ENCODE measurements at places on chromosomes 16 and 17.

DNA sequence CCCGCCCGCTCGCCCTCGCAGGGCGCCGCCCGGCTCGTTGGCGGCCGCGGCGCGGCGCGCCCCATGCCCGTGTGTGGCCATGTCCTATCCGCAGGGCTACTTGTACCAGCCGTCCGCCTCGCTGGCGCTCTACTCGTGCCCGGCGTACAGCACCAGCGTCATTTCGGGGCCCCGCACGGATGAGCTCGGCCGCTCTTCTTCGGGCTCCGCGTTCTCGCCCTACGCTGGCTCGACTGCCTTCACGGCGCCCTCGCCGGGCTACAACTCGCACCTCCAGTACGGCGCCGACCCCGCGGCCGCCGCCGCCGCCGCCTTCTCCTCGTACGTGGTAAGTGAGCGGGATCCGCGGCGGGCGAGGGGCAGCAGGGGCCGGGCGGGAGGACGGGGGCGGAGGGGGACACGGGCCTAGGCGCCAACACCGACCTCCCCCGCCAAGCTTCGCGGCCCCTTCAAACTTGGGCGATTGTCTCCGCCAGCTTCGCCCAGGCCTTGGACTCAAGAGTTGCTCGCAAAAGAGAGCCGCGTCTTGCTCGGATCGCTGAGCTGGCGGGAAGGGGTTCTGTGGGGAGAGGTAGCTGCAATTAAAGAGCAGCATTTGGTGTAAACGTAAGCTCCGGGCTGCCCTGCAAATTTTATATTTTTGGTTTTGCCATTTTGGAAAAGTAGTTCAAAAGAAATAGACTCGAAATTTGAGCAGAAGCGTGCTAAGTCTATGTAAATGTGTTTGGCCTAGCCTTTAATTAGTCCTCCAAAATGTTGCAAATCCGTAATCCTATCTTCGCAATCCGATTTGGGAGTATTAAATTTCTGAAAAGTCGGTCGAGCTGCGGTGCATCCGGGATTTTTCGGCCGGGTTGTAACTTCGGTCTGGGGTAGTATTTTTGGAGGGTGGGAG, 702 bp downstream of the IRX5 start:
- DNase-seq = no peak

GRCh38 chr17:33908363-33909064, 346.6 kb upstream of the CCL2 start:
- DNase-seq = no peak

DNA sequence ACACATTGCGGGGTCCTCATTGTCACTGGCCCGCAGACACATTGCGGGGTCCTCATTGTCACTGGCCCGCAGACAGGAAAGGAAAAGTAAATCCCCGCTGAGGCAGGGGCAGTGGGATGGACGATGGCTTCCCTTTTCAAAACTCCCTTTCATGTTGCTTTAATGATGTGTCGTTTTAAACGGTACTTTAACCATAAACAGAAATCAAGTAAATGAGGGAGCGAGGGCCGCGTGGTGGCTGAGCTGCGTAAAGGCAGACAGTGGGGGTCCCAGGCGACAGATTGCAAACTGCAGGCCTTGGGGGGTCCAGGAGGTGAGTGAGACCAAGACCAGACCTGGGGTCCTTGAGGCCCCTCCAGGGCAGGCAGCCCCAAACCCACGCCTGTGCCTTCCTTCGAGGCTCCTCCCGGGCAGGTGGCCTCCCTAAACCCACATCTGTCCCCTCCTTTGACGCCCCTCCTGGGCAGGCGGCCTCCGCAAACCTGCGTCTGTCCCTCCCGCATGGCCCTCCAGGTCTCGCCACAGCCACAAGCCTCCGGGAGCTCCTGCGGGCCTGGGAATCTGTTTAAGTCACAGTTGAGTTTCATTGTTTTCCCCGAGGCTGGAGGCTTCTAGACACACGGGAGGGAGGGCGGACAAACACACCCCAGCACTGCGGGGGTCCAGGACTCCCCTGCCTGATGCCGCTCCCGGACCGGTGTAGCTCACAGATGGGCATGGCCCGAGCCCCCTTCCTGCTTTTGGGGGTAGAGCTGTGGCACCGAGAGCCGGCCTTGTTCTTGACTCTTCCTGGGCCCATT, 7.3 kb downstream of the PIEZO1 start:
- no peak for DNase-seq

GRCh38 chr16:1818204-1818872, 8.3 kb downstream of the HAGH start:
- no peak for DNase-seq

- DNase-seq = no peak
Observed at GRCh38 chr16:17311333-17312093, 159.2 kb downstream of the XYLT1 start.

DNA sequence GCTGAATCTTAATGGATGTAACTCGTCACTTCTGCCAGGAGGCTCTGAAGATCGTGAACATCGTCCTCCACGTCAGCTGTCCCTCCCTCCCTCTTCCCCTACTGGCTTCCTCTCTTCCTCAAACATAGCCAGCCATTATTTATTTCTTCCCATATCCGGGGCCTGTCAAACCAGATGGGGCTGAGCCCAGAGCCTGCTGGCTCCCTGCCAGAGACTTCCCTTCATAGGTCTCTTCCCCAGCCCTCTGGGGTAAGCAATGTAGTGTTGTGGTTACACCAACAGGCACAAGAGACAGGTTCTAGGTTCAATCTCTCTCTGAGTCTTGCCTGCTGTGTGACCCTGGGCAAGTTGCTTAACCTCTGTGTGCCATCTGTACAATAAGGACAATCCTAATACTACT, 40.1 kb upstream of the ZFP90 start:
- no peak for DNase-seq

DNA sequence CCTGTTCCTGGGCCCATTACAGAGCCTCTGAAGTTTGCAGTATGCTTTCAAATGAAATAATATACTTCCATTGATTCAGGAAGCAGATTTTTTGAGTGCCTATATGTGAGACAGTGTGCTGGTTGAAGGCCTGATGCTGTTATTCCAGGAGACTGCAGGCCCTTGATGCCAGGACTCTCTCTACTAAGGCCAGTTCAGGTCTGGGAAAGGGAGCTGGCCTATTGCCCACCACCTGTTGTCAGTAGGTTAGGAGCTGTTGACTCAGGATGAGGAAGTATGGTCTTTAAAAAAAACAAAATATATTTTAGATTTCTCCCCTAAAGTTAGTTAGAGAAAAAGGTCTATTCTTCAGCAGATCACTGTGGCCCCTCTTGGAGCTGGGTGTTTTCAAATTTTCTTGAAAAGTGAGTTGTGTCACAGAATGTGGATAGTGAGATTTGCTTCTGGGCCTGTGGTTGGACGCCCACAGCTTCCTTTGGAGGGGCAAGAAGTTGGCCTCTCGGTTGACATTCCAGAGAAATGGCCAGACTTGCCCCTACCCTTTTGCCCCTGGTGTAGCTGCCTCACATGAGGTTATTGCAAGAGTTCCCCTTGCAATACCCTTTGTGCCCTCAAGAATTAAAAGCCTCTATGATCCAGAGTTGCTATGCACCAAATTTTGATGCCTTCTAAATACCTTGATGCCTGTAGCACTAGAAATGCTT, 7.9 kb downstream of the ESRP2 start:
- no peak for DNase-seq

GRCh38 chr16:87115646-87116045, 201.5 kb downstream of the C16orf95 start:
- no peak for DNase-seq

- DNase-seq = no peak
Observed at GRCh38 chr16:72480911-72481310, 309.0 kb upstream of the PMFBP1 start.

- DNase-seq = no peak
Observed at GRCh38 chr17:75854881-75855309, 240 bp downstream of the WBP2 start.

DNA sequence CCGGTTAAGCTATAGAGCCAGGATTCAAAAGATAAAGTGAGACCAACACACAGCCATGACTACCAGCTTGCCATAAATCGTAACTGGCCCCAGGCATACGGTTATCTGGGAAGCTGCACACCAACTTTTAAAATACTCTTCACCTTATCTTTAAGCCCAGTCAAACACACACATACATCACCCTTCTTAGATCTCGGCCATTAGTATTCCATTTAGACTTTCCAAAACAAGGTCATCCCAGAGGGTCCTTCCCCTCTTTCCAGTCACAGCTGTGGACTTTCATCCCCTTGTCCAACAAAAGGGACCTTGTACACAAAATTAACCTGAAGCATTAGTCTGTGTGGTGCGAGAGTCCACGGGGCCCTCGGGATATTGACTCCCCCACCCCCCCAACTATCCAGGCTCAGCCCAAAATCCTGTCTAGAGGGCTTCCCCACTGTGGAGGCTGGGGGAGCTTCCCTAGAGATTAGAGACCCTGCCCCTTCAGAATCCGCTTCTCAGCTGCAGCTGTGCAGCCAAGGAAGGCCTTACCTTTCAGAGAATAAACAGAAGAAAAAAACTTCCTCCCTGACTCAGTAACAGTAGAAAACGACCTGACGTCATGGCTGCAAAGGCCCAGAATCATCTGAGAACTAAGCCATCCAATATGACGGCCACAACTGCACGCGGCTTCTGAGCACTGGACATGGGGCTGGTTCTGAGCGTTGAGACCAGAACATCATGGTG, 9.9 kb downstream of the ZFHX3 start:
- no peak for DNase-seq

GRCh38 chr17:39404542-39405378, 3.3 kb upstream of the FBXL20 start:
- DNase-seq = no peak

GRCh38 chr16:30139583-30140481, 16.8 kb upstream of the MAPK3 start:
- DNase-seq = no peak

DNA sequence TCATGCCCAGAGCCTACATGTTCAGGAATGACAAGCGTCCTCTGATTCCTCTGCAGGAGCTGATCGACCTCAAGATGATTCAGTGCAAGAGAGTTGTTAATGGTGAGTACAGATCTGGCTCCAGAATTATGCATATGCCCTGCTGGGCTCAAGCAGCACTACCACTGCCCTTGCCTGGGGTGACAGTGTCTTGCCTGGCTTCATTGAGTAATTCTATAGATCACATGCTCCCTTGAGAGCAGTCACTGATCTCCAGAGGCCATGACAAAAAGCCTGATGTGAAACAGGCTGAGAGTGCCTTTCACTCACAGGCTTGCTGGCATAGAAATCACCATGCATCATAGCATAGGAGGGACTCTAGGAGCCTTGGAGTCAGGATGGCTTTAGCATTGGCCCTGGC, 26.4 kb downstream of the DUS2 start:
- DNase-seq = no peak

- DNase-seq = no peak
Observed at GRCh38 chr16:67845291-67846062, 1.3 kb upstream of the NUTF2 start.

GRCh38 chr17:79981661-79982101, 54.0 kb downstream of the TBC1D16 start:
- no peak for DNase-seq

DNA sequence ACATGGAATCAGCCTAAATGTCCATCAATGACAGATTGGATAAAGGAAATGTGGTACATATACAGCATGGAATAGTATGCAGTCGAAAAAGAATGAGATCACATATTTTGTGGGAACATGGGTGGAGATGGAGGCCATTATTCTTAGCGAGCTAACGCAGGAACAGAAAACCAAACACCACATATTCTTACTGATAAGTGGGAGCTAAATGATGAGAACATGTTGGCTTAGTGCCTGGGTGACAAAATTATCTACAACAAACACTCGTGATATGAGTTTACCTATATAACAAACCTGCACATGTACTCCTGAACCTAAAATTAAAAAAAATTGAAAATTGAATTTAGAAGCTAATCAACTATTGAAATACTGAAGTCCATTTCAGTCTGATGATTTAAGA, 6.1 kb downstream of the ANKS4B start:
- no peak for DNase-seq

GRCh38 chr16:15483857-15484256, 49.5 kb downstream of the BMERB1 start:
- no peak for DNase-seq

DNA sequence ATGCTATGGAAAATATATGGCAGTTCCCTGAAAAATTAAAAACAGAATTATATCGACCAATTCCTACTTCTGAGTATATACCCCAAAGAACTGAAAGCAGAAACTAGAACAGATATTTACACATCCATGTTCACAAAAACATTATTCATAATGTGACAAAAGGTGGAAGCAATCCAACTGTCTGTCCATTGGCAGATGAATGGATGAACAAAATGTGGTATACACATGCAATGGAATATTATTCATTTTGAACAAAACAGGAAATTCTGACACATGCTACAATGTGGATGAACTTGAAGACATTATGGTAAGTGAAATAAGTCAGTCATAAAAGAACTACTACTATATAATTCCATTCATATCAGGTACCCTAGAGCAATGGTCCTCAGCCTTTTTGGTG, 263.5 kb upstream of the AXIN2 start:
- no peak for DNase-seq

DNA sequence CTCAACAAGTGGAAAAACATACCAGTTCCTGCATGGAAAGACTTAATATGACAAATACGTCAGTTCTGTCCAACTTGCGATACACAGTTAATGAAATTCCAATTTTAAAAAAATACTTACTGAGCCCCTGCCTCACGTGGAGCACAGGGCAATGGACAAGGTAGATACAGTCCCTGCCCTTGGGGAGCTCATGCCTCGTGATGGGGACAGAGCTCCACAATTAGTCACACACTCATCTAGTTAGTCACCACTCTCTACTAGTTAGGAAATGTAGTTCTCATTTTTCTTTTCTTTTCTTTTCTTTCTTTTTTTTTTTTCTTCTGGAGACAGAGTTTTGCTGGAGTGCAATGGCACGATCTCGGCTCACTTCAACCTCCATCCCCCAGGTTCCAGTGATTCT, 74.7 kb upstream of the CDH5 start:
- DNase-seq = no peak

DNA sequence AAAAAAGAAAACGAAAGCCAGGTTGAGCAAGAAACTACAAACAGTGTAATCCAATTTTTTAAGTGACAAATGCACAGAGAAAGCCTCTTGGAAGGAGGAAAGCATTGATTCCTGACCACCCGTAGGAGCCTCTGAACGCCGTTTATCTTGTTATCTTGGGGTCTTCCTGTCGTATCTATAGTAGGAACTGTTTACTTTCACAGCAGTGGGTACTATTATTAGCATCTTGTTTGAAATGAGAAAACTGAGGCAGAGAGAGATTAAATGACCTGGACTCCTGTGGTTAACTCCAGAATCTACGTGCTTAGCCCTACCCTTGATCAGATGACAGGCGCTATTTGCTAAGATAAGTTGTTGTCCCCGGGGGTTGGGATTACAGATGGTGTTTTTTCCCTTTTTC, 196.7 kb upstream of the FOXF1 start:
- DNase-seq = no peak

- no peak for DNase-seq
Observed at GRCh38 chr16:27107185-27107592, 40.5 kb downstream of the C16orf82 start.

Data from stimulated activated CD4-positive, alpha-beta T cell treated with anti-CD3 and anti-CD28 coated beads, Interleukin-1b, Interleukin-23, amount 100 ng/mL, for 24 hours (primary cell).